Stimulated activated CD8-positive, alpha-beta memory T cell treated with anti-CD3 and anti-CD28 coated beads, Interleukin-4, amount 100 ng/mL, for 4 hours (primary cell): ENCODE measurements at places on chromosomes 12 and 14.

- DNase-seq, result no peak
These were observed 69.1 kb upstream of the NAP1L1 start for GRCh38 chr12:76153616-76154015.

GRCh38 chr12:32755051-32755653 is 545 bp downstream of the YARS2 start:
- DNase-seq, result peak; percentile 20

GRCh38 chr12:76410781-76411180 is 62.6 kb upstream of the BBS10 start:
- no peak for DNase-seq

GRCh38 chr14:58824106-58824505 is 186.3 kb downstream of the DACT1 start:
- DNase-seq, result no peak

DNA sequence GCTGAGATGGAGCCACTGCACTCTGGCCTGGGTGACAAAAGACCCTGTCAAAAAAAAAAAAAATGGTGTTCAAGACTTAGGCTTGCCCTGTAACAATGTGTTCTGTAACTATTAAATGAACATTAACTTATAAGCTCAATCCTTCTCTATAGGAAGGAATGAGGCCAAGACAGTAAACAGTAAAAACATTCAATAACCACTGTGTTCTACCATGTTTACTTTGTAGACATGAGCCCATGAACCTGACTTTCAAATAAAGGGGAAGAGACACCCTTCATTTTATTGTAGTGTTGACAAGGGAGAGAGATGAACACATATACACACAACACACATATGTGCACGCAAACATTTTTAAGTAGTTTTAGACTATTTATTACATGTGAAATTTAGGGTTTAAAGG is 20.1 kb upstream of the RASSF3 start:
- DNase-seq, result no peak

GRCh38 chr14:34766060-34766459 is 51.7 kb upstream of the CFL2 start:
- no peak for DNase-seq

DNA sequence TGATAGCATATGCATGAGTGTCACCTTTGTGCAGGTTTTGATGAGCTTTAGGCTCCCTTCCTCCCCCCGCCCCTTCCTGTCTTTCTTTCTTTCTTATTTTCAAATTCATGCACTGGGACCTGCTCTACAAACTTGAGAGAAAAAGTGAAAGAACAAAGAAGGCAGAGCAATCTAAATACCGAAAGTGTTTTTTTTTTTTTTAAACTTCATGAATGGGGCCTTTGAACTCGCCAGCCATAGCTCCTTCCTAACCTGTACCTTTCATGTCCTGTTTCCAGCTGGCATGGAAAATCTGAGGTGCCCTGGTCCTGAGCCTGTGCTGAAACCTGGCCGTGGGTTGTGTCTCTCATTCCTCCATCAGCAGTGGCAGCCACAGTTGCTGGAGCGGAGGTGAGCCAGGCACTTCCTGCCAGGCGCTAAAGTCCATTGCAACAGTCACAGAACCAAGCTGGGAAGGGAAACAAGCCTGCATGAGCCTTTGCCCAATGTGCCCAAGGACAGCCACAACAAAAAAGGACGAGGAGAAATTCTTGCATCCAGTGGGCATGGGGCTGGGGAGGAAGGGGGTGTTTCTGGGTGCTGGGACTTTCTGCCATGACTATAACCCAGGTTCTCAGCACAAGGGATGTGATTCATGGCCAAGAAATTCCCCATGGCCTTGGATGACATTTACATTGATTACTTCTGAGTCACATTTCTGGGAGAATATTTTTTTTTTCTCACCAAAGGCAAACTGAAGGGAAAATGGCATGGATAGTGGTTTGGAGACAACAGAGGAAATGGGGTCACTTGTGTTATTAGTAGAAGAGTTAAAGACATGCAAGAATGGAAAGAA is 102.7 kb downstream of the TMEM30B start:
- no peak for DNase-seq
